ENCODE measurements at places on chromosomes 7 and 10. TPM values are rescaled to one million over a fixed set of nuclear protein-coding genes. Genes with fewer than 3 reads are reported as not detected.

DNA sequence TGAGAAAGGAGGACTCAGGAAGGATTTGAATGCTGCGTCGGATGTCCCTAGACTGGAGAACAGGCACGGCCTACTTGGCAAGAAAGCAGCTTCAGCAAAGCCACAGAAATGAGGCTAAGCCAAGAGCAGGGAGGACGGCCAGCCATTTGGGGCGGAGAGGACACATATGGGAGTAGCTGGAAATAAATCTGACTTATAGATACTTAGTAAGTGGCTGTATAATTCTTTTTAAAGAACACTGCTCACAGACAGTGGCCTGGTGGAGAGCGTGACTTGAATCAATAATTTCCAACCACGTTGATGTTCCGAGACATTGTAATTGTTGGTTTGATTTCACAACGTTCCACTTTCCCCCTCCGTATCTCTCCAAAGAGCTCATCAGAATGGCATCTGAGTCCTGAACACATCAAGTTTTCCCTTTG, 67.7 kb upstream of the JCAD start:
- no peaks in the 10 kb centered on the region for H3K36me3 ChIP-seq
- no peak overlapping the region for H3K27ac ChIP-seq
- DNase-seq: no peak
- no peak overlapping the region for H3K4me3 ChIP-seq

GRCh38 chr7:151537818-151538561, 18.3 kb upstream of the RHEB start:
- H3K4me3 ChIP-seq: peak overlapping the region; percentile 23
- no peaks in the 10 kb centered on the region for H3K36me3 ChIP-seq
- no peak overlapping the region for H3K27ac ChIP-seq
- H3K27me3 ChIP-seq: peaks cover 29% of the 10 kb centered on the region
- no peak for DNase-seq

DNA sequence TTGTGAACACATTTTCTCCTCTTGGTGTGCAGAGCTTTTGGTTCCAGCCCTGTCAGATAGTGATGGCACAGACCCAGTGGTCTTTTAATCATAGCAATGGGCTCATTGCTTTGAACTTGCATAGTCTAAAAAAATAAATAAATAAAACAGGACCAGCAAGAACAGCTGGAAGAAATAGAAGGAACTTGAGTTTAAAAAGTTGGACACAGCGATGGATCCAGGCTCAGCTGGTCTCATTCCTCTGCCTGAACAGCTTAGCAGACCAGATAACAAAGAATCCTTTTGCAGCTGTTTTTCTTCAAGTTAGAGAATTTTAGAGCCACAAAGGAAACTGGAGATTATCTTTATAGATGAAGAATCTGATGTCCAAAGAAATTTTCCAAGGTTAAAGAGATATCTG, 1005.6 kb downstream of the LRMDA start:
- no peaks in the 10 kb centered on the region for H3K36me3 ChIP-seq
- DNase-seq: no peak
- H3K4me3 ChIP-seq: no peak overlapping the region

GRCh38 chr7:54933643-54934042, 85.2 kb upstream of the EGFR start:
- DNase-seq: no peak
- peaks cover 45% of the 10 kb centered on the region for H3K27me3 ChIP-seq
- no peaks in the 10 kb centered on the region for H3K4me1 ChIP-seq
- H3K27ac ChIP-seq: no peak overlapping the region
- H3K36me3 ChIP-seq: peaks cover 4% of the 10 kb centered on the region
- H3K4me3 ChIP-seq: peak overlapping the region; percentile 41

- no peak for DNase-seq
- H3K4me1 ChIP-seq: peaks cover 40% of the 10 kb centered on the region
- H3K27me3 ChIP-seq: no peaks in the 10 kb centered on the region
- H3K4me3 ChIP-seq: no peak overlapping the region
Measured at GRCh38 chr10:117351996-117352395, 23.2 kb downstream of the PDZD8 start.

DNA sequence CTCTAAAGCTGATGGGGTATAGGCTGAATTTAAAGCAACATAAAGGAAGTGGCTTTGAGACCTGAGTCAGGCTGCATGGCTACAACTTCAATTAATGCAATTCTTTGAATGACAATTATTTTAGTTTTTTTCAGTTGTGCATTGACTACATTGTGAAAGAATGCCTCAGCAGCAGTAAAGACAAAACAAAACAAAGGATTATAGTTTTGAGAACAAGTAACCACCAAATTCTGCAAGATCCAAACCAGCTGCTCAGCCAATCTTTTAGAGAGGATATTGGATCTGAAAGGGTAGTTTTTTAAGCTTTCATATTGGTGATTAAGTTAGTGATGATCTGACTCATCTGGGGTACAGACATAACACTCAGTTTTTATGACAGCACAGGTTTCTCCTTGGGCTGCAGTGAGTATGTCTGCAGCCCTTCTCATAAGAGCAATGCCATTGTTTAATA, 40.6 kb upstream of the ABCA13 start:
- H3K36me3 ChIP-seq: peaks cover 6% of the 10 kb centered on the region
- no peak overlapping the region for H3K27ac ChIP-seq
- peak; percentile 10 for DNase-seq

- no peak overlapping the region for H3K4me3 ChIP-seq
- no peak overlapping the region for H3K27ac ChIP-seq
- peaks cover 31% of the 10 kb centered on the region for H3K4me1 ChIP-seq
- no peaks in the 10 kb centered on the region for H3K27me3 ChIP-seq
- DNase-seq: no peak
- peaks cover 63% of the 10 kb centered on the region for H3K36me3 ChIP-seq
Measured at GRCh38 chr10:6487920-6488319, 92.2 kb downstream of the PRKCQ start.

DNA sequence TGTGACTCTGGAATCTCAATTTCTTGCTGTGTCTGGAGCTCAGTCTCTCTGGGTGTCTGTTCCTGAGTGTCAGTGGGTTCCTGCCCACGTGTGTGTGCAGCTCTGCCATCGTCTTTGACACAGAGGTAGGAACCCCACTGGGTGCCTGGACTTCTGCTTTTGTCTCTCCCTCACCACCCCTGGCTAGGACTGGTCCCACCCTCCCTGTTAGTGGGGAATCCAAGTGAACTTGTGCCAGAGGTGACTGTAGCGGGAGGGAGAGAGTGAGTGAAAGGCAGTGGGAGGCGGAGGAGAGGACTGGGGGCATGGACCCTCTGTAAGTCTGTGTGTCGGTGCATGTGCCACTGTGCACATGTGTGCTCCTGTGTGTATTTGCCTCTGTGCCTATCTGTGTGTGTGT, 299.9 kb upstream of the ZMIZ1 start:
- H3K36me3 ChIP-seq: no peaks in the 10 kb centered on the region
- H3K4me3 ChIP-seq: no peak overlapping the region
- no peaks in the 10 kb centered on the region for H3K27me3 ChIP-seq

GRCh38 chr7:116097365-116098009, 66.9 kb upstream of the TFEC start:
- no peaks in the 10 kb centered on the region for H3K36me3 ChIP-seq
- no peak overlapping the region for H3K27ac ChIP-seq
- H3K27me3 ChIP-seq: no peaks in the 10 kb centered on the region

DNA sequence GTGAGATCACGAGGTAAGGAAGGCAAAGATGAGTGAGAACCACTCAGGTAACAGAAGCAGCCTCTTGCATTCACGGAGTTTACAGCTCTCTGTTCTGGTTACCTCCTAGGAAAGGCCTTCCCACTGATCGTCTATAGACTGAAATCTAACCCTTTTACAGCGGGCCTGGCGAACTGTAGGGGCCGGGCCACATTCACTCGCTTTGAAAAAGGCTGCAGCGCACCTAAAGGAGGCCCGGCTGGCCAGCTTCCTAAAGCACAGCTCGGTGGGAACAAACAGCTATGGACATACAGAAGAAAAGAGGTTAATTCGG, 565 bp downstream of the ATP5MK start:
- H3K4me1 ChIP-seq: peaks cover 61% of the 10 kb centered on the region
- peak overlapping the region; percentile 99 for H3K27ac ChIP-seq
- peak overlapping the region; percentile 98 for H3K4me3 ChIP-seq
- no peaks in the 10 kb centered on the region for H3K27me3 ChIP-seq

Gene PRLHR
- total RNA-seq: not detected

Gene EBLN1
- not detected for total RNA-seq

Gene HNRNPA2B1
- 483 TPM for total RNA-seq

Gene ADAM22
- total RNA-seq: 2.5 TPM

Gene ZKSCAN1
- total RNA-seq: 78.2 TPM

Gene CCDC146
- total RNA-seq: 3.8 TPM

All from activated T-cell treated with anti-CD3 and anti-CD28 coated beads, Interleukin-2, amount 50 U/mL, for 72 hours (primary cell).